Body of pancreas (tissue), 4 donors: ENCODE measurements at places on chromosomes 2 and 18. TPM values are rescaled to one million over a fixed set of nuclear protein-coding genes. Genes with fewer than 3 reads are reported as not detected.

DNA sequence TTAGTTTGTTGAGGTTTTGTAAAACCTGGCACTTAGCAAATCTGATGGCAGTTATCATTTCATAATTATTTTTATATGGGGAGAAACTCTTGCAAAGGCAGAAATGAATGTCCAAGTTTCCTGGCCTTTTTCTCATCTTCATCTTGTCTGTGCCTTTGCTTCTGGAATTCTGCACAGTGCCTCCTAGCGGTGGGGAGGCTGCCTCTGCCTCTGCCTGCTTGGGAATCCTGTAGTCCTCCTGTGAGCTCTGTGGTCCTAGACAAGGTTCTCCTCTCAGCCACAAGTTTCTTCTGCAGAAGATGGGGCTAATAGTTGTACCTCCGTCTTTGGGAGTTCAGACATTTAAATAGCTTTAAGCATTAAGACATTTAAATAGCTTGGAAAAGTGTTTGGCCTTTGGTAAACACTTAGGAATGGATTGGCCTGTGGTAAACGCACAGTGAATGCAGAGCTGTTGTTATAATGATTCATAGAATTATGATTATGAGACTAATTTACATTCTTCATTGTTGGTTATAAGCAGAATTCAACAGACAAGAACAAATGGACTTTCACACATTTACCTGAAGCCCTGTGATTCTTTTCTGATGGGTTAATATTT is 101.2 kb downstream of the ZNF236 start:
- no peak overlapping the region for H3K27ac ChIP-seq
- DNase-seq, result peak; percentile 26
- H3K4me1 ChIP-seq, result no peaks in the 10 kb centered on the region
- H3K4me3 ChIP-seq, result no peak overlapping the region
- H3K36me3 ChIP-seq, result peaks cover 28% of the 10 kb centered on the region

- peaks cover 20% of the 10 kb centered on the region for H3K4me1 ChIP-seq
- no peak overlapping the region for H3K4me3 ChIP-seq
- H3K36me3 ChIP-seq, result no peaks in the 10 kb centered on the region
- no peak overlapping the region for H3K27ac ChIP-seq
- no peak for DNase-seq
- H3K27me3 ChIP-seq, result no peaks in the 10 kb centered on the region
These were observed 35.9 kb downstream of the ARHGAP25 start for GRCh38 chr2:68770271-68771111.

Gene TAF4B
- total RNA-seq, result 12.2 TPM

DNA sequence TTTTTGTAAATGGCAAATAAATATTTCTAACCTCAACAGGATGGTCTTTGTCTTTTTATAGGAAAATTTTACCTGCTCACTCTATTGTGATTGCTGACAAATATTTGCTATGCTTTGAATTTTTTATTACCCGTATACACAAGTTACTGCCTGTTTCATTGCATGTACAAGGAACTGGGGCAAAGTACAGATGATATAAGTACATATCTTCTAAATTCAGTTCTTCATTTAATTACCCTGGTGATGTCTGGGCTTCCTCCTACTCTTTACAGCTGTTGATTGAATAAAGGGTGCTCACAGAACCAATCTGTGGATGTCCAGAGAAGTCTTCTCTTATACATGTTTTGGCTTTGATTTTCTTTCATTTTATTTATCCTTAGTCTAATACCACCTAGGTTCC is 26.5 kb downstream of the KCNE4 start:
- DNase-seq, result no peak
- no peak overlapping the region for H3K4me3 ChIP-seq
- no peaks in the 10 kb centered on the region for H3K27me3 ChIP-seq
- no peaks in the 10 kb centered on the region for H3K36me3 ChIP-seq
